NCI-H1105 treated with DMSO at 0.1 percent for 48 hours (cell line): ENCODE measurements at places on chromosomes 4 and X.

DNA sequence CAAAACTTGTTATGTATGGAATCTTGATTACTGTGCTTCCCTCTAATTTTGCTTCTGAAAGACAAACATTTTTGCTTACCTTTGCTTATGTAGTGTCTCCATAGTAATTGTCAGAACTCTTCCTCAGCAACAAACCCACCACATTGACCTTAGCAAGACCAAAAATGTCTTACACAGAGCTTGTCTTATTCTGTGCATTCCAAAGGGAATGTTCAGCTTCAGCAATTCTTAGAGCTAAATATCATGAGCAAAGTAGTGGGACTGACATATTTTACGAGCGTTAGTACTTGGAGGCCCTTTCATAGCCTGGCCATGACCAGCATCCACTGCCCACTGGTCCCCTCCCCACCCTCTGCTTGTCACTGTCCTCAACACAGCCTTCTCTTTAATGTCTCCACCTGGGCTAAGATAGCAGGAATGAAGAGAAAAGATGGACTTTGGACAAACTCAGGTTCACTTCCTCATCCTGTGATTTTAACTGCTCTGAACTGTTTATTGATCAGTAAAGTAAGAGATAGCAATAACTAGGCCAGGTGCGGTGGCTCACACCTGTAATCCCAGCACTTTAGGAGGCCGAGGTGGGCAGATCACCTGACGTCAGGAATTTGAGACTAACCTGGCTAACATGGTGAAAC lies 15.5 kb upstream of the SH3D19 start:
- no peak for DNase-seq

DNA sequence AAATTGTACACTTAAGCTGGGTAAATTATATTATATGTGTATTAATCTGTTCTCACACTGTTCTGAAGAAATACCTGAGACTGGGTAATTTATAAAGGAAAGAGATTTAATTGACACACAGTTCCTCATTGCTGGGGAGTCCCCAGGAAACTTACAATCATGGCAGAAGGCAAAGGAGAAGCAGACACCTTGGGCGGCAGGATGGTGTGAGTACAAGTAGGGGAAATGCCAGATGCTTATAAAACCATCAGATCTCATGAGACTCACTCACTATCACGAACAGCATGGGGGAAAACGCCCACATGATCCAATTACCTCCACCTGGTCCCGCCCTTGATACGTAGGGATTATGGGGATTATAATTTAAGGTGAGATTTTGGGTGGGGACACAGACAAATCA lies 34.9 kb downstream of the PDE5A start:
- no peak for DNase-seq

DNA sequence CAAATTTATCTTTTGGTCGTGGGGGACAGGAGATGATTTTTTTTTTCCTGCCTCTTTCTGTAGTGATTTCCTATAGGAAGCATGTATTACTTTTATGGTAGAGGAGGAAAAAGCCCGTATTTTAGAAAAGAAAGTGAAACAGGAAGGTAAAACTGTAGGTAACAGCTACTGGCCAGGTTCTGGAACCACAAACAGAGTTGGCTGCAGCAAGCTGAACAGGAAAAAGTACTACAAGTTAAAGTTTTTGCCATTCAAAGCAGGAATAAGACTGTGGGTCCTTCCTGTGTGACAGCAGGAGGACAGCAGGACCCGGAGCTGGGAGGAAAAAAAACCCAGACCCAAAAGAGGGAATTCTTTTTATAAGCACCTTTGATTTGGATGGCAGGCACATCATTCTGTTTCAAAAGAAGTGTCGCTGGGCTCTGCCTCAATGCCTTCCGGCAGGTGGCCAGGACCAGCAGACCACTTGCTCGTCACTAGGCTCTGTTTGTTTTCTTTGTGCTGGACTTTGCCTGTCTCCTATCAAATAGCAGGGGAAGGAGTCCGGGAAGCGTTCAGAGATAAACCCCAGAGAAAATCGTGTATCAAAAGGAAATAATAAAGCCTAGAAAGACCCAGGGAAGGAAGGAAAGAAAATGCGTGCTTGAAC lies 277.9 kb downstream of the ADGRA3 start:
- no peak for DNase-seq

- DNase-seq: no peak
Measured at GRCh38 chrX:120459309-120459708, 9.8 kb downstream of the LAMP2 start.

- no peak for DNase-seq
Measured at GRCh38 chr4:39565878-39566600, 38.8 kb upstream of the UGDH start.

DNA sequence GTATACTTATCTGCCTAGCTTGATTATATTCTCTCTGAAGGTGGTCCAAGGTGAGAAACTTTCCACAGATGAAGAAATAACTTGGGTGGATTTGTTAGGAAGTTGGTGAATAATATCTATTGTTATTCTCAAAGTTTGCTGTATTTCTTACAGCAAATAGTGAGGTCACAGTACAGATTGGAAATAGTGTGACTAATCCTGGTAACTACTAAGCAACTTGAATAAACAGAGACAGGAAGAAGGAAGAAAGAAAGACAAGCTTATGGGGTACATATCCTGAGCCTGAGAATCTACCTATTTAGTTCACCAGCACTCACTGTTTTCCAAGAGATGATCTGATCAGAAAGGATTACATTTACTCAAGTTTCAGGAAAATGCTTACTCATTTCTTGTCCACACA lies 1416.1 kb downstream of the RPA4 start:
- no peak for DNase-seq

DNA sequence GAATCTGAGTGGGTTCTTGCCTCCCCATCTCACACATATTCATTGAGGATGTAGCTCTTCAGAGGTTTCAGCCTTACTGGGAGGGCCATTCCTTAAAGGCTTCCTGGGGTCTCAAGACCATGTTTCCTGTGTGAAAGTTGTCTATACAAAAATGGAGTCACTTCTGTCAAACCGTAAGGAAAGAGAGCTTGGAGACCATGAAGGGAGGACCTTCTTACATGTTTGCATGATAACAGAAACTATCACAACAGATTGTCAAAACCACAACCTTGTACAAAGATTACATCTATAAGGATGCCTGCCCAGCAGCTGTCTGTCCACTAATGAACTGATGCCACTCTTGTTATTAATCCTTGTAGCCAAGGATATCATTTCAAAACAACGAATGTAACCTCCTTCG lies 139.3 kb downstream of the PDE5A start:
- no peak for DNase-seq

GRCh38 chr4:156974264-156974663 lies 2.7 kb upstream of the PDGFC start:
- DNase-seq: no peak
